Stimulated activated CD4-positive, alpha-beta T cell treated with anti-CD3 and anti-CD28 coated beads, Interleukin-12 subunit alpha, Interleukin-12 subunit beta, amount 100 ng/mL, for 24 hours (primary cell): ENCODE measurements at places on chromosomes 3 and 15.

DNA sequence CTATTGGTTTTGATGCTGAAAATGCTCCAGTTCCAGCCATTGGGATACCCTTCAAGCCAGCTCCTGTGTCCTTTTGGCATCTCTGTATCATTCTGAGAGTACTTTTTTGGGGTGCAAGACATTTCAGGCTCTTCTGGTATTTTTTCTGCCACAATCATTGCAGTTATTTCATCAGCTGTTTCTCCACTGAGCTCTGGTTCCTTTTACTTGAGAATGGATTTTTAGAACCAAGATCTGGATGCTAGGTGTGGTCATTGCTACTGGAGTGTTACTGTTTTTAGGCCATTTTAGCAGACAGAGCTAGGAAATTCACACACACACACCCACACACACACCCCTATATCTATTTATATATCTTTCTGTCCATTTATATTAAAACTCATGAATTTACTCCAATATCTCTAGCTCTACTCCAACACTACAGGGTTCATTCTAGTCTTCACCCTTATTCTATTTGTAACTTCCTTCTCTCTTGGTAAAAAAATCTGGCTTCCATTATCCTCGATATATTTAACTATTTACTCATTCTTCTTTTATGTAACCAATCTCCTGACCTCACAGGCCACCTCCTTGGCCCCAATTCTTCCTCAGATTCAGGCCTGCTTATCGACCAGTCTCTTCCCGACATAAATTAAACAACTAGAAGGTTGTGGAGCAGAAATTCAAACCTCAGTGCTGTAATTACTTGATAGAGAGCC is 17.0 kb downstream of the SLC35G2 start:
- no peak for DNase-seq

DNA sequence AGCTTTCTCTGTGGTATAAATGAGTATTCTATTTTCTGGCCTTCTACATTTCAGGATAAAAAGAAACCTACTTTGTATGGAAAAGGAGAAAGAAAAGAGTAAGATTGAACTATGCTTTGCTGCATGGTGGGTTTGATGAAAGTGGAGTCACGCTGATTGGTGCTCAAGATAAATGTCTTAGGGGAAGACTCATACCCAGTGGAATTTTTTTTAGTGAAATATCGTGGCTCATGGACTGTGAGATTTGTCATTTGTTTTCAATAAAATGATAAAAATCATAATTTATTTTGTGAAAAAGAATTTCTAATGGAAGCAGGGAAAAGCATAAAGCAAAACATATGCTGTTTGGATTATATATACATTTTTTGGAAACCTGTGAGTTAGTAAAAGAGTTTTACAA is 292.5 kb downstream of the ZPLD1 start:
- no peak for DNase-seq

- DNase-seq: no peak
Measured at GRCh38 chr3:150372722-150373121, 35.4 kb upstream of the TSC22D2 start.

- DNase-seq: no peak
Measured at GRCh38 chr3:51024121-51024520, 349.4 kb downstream of the DOCK3 start.

GRCh38 chr3:32045091-32045915 is 61.1 kb upstream of the GPD1L start:
- no peak for DNase-seq
